ENCODE measurements at places on chromosomes 12 and 14.

GRCh38 chr14:70020352-70021170 is 141.3 kb downstream of the SMOC1 start:
- no peak for DNase-seq

DNA sequence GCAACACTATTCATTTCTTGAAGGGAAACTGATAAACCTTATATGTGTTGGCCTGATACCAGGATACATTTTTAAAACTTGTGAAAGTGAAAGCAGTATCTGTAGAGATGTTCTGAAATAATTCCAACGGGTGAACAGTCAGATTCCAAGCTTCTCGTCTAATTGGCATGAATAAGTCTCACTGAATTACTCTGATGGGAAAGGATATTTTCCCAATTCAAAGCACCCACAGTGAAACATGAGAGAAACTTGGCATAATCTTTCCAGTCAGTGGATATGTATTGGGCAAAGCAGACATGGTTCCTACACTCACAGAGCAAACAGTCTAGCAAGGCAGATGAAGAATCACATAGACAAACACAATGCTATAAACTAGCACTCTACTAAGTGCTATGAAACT is 413.1 kb downstream of the MED13L start:
- no peak for DNase-seq

DNA sequence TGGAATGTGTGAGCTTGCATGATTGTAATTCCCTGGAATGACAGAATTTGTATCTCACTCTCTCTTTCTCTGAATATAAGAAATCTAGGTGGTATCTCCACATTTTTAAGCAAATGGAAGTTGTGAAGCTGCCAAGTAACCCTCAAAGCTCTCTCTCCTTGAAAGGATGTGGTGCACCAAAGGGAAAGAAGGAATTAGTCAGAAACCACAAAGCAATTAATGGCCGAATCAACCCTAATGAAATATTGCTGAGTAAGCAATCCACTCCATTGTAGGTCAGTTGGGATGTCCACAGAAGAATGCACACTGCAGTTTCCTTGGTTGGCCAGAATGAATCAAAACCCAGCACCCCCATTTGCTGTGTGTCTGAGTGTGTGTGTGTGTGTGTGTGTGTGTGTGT is 153.5 kb downstream of the KCNA5 start:
- DNase-seq: no peak

DNA sequence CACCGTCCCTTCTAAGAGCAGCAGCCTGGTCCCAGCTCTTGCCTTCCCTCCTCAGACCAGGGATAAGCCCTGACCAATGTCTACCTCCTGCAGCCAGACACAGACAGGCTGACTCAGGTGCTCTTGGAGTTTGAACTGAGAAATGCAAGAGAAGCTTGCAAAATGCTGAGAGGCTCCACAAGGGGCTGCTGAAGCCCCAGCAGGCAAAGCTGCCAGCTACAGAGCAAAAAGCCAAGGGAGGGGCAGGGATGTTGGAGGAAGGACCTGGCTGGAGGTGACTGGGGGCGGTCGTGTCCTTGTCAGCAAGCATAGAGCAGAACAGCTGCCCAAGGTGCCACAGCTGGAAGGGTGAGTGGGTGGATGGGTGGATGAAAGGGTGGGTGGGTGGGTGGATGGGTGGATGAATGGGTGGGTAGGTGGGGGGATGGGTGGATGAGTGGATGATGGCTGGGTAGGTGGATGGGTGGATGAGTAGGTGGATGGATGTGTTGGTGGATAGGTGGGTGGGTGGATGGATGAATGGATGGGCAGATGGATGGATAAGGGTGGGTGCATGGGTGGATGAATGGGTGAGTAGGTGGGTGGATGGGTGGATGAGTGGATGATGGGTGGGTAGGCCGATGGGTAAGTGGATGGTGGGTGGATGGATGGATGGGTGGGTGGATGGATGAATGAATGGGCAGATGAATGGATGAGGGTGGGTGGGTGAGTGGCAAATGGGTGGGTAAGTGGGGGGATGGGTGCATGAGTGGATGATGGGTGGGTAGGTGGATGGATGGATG is 4.0 kb upstream of the INF2 start:
- no peak for DNase-seq
